ENCODE measurements at places on chromosomes 1 and 21. TPM values are rescaled to one million over a fixed set of nuclear protein-coding genes. Genes with fewer than 3 reads are reported as not detected.

The TMPRSS2 gene
- not detected for total RNA-seq

- peaks cover 38% of the 10 kb centered on the region for H3K27me3 ChIP-seq
- H3K4me1 ChIP-seq: peaks cover 3% of the 10 kb centered on the region
- peak; percentile 76 for DNase-seq
These were observed 17.2 kb upstream of the RLF start for GRCh38 chr1:40143891-40144575.

DNA sequence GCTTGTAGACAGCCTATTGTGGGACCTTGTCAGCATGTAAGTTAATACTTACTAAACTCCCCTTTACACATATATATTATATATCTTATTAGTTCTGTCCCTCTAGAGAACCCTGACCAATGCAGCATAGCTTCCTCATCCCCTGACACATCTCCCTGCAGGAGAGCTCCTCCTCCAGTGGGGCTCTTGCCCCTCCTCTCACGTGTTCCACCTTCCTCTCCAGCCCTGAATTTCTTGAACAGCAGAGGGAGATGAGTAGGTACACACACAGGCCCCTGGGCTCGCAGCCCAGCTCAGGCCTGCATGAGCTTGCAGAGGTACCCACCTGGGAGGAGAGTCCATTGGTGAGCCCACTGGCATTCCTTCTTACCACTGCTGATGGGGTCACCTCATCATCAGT lies 27.3 kb upstream of the GOLT1A start:
- DNase-seq: peak; percentile 60
- no peaks in the 10 kb centered on the region for H3K36me3 ChIP-seq
- H3K27me3 ChIP-seq: peaks cover 12% of the 10 kb centered on the region
- H3K4me1 ChIP-seq: no peaks in the 10 kb centered on the region
- no peak overlapping the region for H3K4me3 ChIP-seq

DNA sequence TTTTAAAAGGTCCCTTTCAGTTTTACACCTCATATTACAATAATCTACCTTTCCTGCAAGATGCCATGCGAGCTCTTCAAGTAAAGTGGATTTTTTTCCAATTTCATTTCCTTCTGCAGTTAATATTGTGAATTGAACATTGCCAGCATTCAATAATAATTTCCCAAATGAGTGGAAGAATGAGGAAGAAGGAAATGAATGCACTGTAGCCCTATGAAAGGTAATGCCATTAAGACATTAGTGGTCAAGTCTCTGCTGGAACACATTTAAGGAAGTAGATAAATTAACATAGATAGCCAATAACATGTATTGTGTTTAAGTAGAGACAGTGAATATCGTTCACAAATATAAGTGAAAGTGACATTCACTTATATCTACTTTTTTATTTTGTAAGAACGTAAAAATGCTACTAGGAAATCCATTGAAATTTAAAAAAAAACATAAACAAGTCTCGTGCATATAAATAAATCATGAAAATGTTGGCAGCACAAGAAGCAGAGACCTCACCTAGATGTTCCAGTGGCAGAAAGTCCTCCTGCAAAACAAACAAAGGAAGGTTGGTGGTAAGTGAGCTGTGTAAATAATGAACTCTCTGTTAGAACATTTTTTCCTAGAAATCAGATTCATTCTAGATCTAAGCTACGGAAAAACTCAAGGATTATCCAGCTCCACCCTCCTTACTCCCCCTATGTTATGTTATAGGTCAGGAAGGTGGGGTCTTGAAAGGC lies 17.7 kb downstream of the FCRL3 start:
- H3K27ac ChIP-seq: no peak overlapping the region
- DNase-seq: no peak
- no peaks in the 10 kb centered on the region for H3K4me1 ChIP-seq
- H3K4me3 ChIP-seq: no peak overlapping the region
- no peaks in the 10 kb centered on the region for H3K36me3 ChIP-seq

DNA sequence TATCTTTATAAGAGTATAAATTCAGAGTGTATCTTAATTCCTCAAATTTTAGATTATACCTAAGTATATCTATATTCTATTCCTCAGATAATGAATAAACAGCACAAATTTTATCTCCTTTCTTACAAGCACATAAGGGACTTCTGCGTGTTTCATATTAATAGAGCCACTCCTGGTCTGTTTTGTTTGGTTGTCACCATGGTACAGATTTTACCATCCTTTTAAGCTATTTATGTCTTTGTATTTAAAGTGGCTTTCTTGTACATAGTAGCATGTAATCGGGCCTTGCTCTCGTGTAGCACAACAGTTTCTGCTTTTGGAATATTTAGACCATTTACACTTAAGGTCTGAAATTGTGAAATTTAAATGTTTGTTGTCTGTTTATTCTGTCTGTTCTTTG lies 52.6 kb upstream of the SLC35A3 start:
- no peak overlapping the region for H3K4me3 ChIP-seq
- H3K27ac ChIP-seq: no peak overlapping the region
- H3K27me3 ChIP-seq: no peaks in the 10 kb centered on the region
- no peaks in the 10 kb centered on the region for H3K36me3 ChIP-seq
